ENCODE measurements at places on chromosomes 5 and 9. TPM values are rescaled to one million over a fixed set of nuclear protein-coding genes. Genes with fewer than 3 reads are reported as not detected.

CDKN2B gene
- total RNA-seq: 1.8 TPM

DNA sequence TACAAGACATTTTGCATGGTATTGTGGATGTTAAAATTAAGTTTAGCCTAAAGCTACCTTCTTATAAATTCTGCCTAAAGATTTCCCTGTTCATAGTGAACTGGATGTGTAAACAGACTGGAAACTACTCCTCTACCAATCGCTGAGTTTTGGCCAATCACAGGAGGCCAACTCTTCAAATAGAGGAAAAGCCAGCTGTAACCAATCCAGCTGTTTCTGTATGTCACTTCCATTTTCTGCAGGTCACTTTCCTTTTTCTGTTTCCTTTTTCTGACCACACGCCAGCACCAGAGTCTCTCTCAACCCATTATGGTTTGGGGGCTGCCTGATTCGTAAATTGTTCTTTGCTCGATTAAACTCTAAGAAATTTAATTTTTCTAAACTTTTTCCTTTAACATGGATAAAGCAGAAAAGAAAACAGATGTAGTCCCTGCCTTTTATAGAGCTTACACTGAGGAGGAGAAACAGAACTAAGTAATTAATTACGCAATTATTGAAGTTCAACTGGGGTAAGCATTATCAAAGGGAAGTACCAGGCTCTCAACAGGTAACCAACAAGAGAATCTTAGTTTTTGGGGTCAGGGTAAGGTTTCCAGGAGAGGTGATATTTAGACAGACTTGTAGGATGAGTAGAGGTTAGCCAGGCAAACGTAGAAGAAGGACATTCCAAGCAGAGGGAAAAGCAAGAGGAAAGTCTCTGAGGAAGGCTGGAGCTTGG lies 27.7 kb downstream of the RANBP3L start:
- no peak overlapping the region for H3K4me3 ChIP-seq
- H3K36me3 ChIP-seq: no peaks in the 10 kb centered on the region
- H3K27me3 ChIP-seq: no peaks in the 10 kb centered on the region
- peak; percentile 37 for DNase-seq
- peaks cover 5% of the 10 kb centered on the region for H3K4me1 ChIP-seq
- H3K27ac ChIP-seq: no peak overlapping the region

FCN2 gene
- total RNA-seq: 3.6 TPM

- no peak overlapping the region for H3K4me3 ChIP-seq
- H3K4me1 ChIP-seq: peaks cover 4% of the 10 kb centered on the region
- no peaks in the 10 kb centered on the region for H3K36me3 ChIP-seq
- no peaks in the 10 kb centered on the region for H3K27me3 ChIP-seq
- DNase-seq: no peak
These were observed 3.0 kb downstream of the NADK2 start for GRCh38 chr5:36238502-36239295.

GRCh38 chr9:27787891-27788290 lies 214.6 kb upstream of the C9orf72 start:
- no peak overlapping the region for H3K4me3 ChIP-seq
- H3K27ac ChIP-seq: no peak overlapping the region
- no peaks in the 10 kb centered on the region for H3K4me1 ChIP-seq
- H3K36me3 ChIP-seq: no peaks in the 10 kb centered on the region
- no peaks in the 10 kb centered on the region for H3K27me3 ChIP-seq

DNA sequence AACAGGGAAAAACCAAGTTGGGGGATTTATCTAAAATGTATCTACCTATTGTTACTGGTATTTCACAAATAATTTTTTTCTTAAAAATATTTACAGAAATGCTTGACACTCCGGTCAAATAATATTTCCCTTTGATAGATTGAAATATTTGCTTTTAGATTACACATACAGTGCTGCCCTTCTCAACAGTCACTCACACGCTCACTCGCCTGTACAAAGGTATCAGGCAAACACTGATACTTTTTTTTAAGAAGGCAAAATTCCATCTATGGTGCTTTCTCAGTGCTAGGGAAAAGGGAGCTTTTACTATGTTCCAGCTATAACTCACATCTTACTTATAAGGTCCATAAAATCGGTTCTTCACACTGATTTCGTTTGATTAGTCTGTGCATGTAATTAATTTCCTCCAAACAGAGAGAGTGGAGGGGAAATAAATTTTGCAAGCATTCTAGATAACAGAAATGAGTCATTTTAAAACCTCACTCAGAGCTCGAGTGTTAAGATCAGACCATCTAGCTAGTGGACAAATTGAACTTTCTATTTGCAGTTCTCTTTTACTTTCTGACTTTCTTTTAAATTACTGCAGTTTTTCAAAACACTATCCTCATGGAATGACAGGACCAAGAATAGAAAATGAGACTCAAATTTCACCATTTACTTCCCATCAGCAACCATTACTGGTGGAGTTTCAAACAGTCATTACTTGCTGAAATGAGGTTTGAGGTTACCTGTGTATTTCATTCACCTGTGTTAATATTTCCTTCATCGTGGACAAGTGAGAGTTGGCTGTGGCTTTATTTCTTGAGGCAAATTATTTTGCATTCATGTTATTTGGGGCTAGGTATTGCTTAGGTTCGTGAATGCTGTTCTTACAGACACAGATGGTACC lies 273.2 kb downstream of the RAB3C start:
- H3K27me3 ChIP-seq: no peaks in the 10 kb centered on the region
- H3K4me1 ChIP-seq: no peaks in the 10 kb centered on the region
- no peak overlapping the region for H3K4me3 ChIP-seq
- H3K36me3 ChIP-seq: no peaks in the 10 kb centered on the region
- H3K27ac ChIP-seq: no peak overlapping the region
- DNase-seq: no peak

DNA sequence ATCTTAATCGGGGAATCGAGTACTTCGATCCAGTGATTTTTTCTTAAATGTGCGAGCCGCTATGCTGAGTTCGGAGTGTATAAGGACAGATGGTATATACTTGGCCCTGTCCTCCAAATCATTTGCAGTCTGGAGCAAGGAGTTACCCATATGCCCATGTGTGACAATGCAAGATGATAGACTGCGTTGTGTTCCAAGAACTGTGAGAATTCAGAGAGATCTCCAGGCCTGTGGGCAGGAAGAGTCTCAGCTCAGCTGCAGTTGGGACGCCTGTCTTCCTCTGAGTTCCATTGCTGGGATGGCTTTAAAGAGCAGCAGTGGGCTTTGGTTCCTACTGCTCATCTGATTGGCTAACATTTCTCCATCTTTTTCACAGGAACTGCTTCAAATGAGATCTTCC lies 106.6 kb downstream of the ADAMTS16 start:
- H3K4me1 ChIP-seq: no peaks in the 10 kb centered on the region
- DNase-seq: no peak
- no peak overlapping the region for H3K4me3 ChIP-seq
- no peak overlapping the region for H3K27ac ChIP-seq
- no peaks in the 10 kb centered on the region for H3K36me3 ChIP-seq
